Tongue (tissue), 3 donors: ENCODE measurements at places on chromosomes 13 and 19. TPM values are rescaled to one million over a fixed set of nuclear protein-coding genes. Genes with fewer than 3 reads are reported as not detected.
A peak's percentile ranks its signal among the peaks of the same experiment; 100 is the strongest.

FOSB gene
- total RNA-seq = 5.0 TPM

LAIR1 gene
- total RNA-seq = 8.8 TPM

DNA sequence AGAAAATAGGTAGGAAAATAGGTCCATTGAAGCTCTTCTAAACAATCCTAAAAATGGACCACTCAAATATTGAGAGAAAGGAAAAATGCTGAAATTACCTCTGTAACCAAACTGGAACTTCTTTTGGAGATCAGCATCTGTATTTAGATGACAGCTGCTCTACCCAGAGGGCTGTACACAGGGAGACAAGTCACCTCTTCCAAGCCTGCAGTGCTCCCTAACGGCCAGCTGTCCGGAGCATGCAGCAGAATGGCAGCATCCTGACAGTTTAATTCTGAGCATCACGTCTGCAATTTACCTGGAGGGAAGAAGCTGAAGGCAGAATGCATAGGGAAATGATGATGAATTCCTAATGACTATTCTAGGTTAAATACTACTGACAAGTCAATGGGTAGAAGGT is 62.8 kb upstream of the DIAPH3 start:
- peak; percentile 37 for DNase-seq

DNA sequence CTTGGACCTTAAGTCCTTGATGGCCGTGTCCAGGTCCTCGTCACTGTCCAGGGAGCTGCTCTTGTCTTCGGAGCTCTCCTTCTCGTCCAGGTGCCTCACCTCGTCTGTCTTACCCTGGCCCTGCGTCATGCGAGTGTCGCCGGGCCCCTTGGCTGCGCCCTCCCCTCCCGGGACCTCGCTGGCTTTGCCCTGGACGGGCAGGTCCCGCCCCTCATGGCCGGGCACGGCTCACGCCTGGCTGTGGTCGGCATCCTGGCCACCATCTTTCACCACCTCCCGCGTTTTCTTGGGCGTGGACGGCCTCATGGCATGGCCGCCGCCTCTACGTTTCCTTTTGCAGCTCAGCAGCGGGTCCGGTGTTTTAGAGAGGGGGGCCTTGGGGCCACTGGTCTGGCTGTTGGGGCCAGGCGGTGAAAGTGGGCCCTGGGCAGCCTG is 14.8 kb downstream of the RB1 start:
- DNase-seq = no peak
